ENCODE measurements at places on chromosomes 12 and 14.
A peak's percentile ranks its signal among the peaks of the same experiment; 100 is the strongest.

- peak; percentile 48 for DNase-seq
Measured at GRCh38 chr12:14185427-14186192, 179.9 kb upstream of the ATF7IP start.

DNA sequence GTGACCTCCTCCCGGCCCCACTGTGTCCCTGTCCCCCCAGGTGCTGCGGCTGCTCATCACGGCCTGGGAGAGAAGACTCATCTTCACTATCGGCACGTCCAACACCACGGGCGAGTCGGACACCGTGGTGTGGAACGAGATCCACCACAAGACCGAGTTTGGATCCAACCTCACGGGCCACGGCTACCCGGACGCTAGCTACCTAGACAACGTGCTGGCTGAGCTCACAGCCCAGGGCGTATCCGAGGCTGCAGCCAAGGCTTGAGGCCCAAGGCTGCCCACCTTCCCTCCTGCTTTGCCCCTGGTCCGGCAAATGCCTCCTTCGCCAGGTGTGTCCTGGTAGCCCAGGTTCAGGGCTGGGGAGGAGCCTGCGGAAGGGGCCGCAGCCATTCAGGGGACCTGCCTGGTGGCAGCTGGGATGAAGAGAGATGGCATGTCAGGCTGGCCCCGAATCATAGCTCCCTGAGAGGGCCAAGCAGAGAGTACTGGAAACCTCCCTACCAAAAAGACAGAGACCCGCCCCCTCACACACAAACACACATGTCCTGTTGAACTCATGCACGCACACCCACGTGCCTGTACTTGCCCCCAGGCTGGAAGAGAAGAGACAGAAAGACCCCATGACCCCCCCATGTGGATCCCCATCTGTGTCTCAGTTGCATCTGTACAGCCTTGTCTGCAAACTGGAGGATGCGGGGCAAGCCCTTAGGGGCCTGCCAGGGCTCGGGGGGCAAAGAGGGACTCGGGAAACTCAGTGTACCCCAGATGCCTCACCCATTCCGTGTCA lies 38.7 kb downstream of the RASAL1 start:
- DNase-seq = no peak

- no peak for DNase-seq
Measured at GRCh38 chr14:78752518-78753188, 582.5 kb downstream of the NRXN3 start.

- DNase-seq = no peak
Measured at GRCh38 chr12:55718015-55718414, 2.2 kb downstream of the BLOC1S1 start.

- no peak for DNase-seq
Measured at GRCh38 chr12:1906579-1906978, 11.9 kb downstream of the CACNA2D4 start.

DNA sequence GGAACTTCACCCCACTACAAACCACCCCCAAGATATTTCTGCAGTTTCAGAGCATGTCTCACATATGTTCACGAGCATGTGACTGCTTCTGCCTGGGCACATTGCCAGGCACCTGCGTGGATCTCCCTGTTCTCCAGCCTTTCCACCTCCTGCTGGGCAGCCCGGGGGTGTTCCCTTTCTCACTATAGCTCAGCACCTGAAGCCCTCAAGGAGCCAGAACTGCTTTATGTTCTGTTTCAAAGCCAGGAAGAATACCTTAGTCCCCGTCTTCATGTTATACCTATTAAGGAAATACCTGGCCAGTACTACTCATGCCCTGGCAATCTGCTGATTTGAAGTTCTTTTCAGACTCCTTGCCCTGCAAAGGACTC lies 4.2 kb upstream of the FGF6 start:
- no peak for DNase-seq

DNA sequence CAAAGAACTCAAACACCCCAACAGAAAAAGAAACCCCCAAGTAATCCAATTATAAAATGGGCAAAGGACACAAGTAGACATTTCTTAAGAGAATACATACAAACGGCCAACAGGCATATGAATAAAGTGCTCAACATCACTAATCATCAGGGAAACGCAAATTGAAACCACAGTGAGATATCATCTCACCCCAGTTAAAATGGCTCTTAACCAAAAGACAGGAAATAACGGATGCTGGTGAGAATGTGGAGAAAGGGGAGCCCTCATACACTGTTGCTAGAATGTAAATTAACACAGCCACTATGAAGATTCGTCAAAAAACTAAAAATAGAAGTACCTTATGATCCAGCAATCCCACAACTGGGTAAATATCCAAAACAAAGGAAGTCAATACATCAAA lies 52.4 kb downstream of the CLMN start:
- DNase-seq = no peak

- DNase-seq = no peak
Measured at GRCh38 chr12:104956870-104957718, 996 bp downstream of the SLC41A2 start.

GRCh38 chr12:52171950-52172512 lies 19.8 kb downstream of the KRT80 start:
- no peak for DNase-seq
